Suppressor macrophage treated with lipopolysaccharide for 4 hours (primary cell): ENCODE measurements at places on chromosomes 3 and 15.

- DNase-seq, result no peak
Observed at GRCh38 chr15:57367556-57367955, 8.7 kb upstream of the CGNL1 start.

DNA sequence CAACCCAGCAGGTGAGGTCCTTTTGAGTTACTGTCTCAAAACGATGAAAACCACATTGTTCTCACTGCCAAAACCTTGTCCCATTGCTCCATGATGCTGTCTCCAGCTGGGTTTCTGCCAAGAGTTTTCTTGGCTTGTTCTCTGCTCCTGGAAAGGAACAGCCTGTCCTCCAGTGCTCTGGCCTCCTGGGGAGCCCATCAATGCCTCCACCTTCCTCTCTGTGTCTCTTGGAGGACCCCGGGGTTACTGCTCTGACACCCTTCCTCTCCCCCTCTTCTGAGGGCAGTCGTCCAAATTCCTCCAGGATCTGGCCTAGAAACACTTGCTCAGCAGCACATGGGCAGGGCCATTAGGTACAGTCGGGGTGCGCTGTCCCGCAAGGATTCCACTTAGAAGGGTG, 63.9 kb upstream of the RGMA start:
- DNase-seq, result no peak

DNA sequence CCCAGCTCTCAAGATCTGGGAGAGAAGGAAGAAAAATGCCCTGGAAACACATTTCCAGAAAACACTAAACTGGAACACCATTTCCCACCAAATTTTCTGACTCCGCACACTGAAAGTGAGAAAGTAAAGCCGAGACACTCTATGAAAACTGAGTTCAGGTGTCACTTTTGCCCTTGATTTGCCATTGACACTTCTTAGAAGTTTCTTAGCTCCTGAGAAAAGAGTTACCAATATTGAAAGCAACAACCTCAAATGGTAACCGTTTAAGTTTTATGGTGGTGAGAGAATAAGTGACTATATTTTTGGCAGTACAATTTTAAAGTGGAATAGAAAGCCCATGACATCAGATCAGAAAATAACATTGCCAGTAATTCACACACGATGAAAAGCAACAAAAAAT, 39.0 kb downstream of the CD86 start:
- DNase-seq, result no peak

GRCh38 chr15:60371175-60372051, 26.4 kb downstream of the ANXA2 start:
- DNase-seq, result peak; percentile 23

DNA sequence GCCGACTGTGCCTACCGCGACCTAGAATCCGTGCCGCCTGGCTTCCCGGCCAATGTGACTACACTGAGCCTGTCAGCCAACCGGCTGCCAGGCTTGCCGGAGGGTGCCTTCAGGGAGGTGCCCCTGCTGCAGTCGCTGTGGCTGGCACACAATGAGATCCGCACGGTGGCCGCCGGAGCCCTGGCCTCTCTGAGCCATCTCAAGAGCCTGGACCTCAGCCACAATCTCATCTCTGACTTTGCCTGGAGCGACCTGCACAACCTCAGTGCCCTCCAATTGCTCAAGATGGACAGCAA, 1.4 kb downstream of the ISLR start:
- no peak for DNase-seq

GRCh38 chr3:32495609-32496008, 7.0 kb downstream of the CMTM6 start:
- no peak for DNase-seq

DNA sequence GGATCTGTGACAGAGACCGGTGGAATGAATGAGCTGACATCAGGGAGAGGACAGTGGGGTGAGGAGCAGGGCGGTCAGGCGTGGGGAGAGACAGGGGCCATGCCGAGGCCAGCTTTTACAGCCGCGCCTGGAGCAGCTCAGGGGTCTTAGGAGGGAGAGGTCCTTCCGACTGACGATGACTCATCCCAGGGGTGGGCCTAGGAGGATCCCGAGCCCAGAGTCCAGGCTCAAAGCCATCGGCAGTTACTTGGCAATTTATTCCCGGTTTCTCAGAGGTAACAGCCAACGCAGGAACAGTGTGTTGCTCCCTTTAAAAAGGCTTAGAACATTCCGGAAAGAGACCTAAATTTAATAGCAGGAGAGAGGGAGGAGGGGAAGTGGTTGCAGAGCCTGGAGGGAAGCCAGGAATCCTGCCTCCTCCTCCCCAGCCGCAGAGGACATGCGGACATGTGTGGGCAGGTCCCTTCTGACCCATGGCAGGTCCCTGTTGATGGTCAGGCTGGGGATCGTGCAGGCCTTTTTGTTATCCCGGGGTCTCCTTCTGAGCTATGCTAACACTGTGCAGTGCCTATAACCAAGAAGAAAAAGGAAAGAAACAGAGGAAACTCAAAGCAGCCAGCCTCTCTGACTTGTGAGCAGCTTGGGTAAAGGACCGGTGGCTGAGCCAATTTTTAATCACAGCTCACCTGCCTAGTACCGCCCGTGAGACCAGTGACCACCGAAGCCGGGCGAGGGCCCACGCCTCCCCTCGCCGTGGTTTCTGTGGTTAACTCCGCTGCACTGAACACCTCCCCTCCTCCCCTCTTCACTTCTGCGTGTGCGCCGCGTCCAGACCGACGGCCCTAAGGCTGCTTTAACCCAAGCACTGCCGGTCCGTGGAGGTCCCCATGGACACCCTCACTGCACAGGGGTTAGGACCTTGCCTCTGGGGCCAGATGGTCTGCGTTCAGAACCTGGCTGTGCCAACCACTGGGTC, 392.4 kb upstream of the PROK2 start:
- DNase-seq, result peak; percentile 38

DNA sequence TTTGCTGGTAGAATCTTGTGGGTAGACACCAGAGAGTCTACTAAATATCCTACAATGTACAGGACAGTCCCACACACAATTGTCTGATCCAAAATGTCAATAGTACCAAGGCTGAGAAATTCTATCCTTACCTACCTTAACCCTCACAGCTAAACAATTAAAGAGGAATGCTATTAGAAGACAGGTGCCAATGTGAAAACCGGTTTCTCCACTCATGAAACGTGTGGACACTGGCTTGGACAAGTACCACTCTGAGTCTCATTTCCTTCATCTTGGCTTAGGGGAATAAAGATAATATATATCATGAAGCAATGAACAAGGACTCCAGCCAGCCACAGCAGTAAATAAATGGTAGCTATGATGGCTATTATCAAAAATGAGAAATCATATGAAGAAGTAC, 90.2 kb downstream of the RFTN1 start:
- DNase-seq, result no peak

DNA sequence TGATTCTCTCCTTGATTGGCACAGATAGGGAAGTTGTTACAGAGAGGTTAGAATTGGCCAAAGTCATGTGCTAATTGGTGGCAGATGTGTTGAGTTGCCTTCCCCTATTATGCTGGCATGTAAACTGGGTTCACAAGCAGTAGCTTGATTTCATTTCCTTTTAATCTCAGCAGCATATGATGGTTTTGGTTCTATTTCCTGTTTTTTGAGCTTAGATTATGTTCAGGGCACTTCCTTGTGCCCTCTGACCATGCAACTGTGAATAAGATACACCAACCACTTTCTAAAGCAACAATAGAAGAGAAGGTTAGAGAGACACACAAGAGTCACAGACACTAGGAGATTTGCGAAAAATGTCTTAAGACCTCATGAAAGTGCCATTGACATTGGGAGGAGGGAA, 16.5 kb downstream of the HPS3 start:
- peak; percentile 91 for DNase-seq

- DNase-seq, result no peak
Observed at GRCh38 chr3:29275309-29275708, 5.6 kb upstream of the RBMS3 start.

- no peak for DNase-seq
Observed at GRCh38 chr3:78143000-78143399, 1103.1 kb downstream of the ROBO2 start.

DNA sequence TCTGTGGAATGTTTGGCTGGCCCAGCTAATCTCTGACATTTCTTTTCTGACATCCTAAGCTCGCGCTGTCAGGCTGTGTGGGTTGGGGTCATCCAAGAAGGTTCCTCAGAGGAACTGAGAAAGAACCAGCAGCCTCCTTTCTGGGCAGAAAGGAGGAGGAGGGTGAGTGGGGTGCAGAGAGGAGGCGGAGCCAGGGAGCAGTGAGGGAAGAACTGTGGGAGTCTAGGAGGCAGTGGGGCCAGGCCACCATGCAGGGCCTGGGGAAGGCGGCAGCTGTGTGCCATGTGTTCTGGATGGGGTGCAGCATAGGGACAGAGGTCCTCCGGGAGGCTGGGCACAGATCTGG, 5.3 kb downstream of the SEMA7A start:
- peak; percentile 73 for DNase-seq

GRCh38 chr3:126528800-126529541, 5.0 kb downstream of the CHST13 start:
- peak; percentile 10 for DNase-seq

- DNase-seq, result no peak
Observed at GRCh38 chr3:127964816-127965215, 49.8 kb downstream of the KBTBD12 start.

GRCh38 chr3:128498901-128499530, 6.0 kb upstream of the GATA2 start:
- DNase-seq, result no peak

- peak; percentile 79 for DNase-seq
Observed at GRCh38 chr15:81115054-81115939, 18.8 kb upstream of the CFAP161 start.

GRCh38 chr15:62606376-62607113, 436.0 kb upstream of the TPM1 start:
- DNase-seq, result no peak

- DNase-seq, result no peak
Observed at GRCh38 chr15:66126031-66126441, 127.5 kb downstream of the MEGF11 start.
